Activated CD4-positive, alpha-beta T cell treated with anti-CD3 and anti-CD28 coated beads for 4 hours (primary cell): ENCODE measurements at places on chromosomes 4 and X.

DNA sequence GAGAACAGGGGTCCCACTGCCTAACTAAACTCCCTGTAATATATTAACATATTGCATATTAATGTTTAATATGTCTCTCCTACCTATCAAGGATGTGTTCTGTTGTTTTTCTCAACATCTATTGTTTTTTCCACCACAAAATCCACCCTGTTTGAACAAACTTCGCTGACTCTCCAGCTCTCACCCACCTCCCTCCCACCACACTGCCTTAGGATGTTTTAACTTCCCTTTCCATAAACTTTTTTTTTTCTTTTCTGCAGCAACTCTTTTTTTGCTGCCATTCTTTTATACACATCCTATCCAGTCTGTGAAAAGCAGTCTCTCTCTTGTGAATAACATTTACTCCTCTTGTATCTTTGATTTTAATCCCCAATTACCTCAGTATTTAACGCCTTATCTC is 226.1 kb downstream of the PCDH7 start:
- no peak for DNase-seq

DNA sequence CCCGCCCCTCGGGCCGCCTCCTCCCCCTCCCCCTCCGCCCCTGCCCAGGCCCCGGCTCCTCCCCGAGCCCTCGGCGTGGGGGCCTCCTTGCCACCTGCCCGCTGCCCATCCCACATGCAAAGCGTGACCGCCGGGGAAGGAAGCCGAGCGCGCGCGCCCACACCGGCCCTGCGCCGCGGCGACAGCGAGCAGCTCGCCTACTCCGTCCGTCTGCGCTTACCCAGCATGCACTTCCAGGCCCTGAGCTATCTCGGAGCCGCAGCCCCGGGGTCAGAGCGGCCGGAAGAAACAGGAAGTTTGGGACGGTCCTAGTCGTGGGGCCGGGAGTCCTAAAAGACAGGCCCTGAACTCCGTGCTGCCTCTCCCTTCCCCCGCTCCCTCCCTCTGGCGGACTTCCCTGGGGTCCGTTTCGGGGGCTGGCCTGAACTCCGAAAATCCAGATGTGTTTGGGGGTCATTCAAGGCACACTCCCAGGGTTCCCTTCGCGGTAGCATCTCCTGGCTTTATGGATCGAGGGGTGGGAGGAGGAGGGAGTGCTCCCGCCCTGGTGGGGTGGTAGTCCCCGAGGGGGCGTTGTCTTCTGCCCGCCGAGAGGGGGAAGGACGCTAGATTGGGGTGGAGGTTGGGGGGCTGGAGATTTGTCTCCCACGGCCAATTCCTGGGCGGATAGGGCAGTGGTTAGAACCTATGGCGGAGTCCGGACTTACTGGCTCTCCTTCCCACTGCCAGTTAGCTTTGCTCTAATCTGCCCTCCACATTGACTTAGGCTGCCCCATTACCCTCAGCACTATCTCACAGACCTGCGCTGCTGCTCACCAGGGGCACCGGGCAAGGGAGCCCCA is 25.0 kb upstream of the BCORL1 start:
- DNase-seq, result peak; percentile 41

GRCh38 chrX:118657413-118657812 is 70.0 kb upstream of the IL13RA1 start:
- no peak for DNase-seq

DNA sequence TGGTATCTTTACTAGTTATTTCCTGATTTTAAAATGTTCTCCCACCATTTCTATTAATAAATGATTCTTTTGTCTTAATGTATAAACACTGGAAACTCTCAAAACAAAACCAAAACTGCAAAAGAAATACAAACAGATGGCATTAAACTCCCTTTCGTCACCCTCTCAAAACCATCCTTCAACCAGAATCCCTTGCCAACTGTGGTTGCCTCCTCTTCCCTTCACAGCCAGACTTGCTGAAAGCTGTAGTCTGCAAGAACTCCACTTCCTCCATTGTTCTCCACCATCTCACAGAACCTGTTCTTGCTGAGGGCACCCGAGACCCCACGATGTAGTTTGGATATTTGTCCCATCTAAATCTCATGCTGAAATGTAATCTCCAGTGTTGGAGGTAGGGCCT is 96.5 kb downstream of the WWC2 start:
- DNase-seq, result no peak

GRCh38 chr4:61375301-61375700 is 175.2 kb downstream of the ADGRL3 start:
- no peak for DNase-seq

DNA sequence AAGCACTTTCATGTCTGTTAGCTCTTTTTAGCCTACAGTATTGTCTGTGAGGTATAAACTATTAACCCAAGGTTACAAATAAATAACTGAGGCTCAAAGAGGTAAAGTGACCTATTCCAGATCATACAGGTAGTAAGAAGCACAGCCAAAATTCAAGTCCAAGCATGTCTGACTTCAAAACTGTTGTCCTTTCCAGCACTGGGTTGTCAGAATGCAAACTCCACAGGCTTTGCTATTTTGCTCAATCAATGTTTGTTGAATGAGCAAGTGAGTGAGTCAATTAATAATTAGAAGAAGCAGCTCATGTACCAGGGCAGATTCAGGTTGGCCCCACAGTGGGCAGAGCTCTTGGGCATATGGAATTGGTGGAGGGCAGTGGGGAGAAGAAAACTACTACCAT is 134.1 kb upstream of the ARHGEF9 start:
- DNase-seq, result no peak

DNA sequence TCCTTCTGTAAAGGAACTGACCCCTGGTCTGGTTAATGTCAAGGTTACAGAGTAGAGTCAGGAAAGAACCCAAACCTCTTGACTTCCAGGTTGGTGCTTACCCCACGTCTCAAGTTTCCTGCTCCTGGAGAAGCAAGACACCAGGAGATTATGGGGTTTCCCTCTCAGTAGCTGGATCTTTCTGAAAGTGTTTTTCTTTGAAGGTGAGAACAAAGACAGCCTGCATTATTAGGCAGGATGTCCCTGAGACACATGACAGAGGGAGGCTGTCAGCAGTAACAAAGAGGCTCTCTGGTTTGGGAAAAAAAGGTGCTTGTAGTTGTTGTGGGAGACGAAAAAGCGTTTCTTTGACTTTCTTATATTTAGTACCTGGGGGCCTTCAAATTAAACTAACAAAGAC is 44.7 kb upstream of the IGFBP7 start:
- DNase-seq, result no peak

GRCh38 chr4:118798658-118799057 is 37.3 kb downstream of the SEC24D start:
- DNase-seq, result no peak

DNA sequence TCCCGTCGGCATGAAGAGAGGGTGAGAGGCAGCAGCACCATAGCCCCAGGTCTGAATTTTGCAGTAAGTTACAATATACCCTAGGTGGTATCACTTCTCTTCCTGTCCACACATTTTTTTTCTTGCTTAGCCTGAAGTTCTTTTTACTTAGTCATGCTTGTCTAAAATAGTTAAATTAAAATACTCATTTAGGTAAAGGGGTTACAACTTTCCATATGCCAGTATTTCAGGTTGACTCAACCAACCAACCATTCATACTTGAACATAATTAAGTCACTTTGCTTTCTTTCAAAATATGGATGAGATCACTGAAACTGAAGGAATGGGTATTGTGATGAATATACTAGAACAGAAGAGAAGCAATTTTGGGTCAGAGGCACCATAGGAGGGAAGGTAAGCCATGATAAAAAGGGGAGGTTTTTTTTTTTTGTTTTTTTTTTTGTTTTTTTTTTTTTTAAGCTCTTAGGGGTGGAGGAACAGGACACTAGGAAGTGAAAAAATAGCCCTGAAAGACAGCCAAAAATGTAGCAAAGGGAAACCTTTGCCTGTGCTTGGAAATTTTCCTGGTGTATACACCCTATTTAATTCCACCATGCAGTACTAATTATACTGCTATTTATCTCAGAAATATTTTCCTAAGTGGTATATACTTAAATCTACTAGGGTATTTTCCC is 41.8 kb downstream of the RPS6KA3 start:
- no peak for DNase-seq

DNA sequence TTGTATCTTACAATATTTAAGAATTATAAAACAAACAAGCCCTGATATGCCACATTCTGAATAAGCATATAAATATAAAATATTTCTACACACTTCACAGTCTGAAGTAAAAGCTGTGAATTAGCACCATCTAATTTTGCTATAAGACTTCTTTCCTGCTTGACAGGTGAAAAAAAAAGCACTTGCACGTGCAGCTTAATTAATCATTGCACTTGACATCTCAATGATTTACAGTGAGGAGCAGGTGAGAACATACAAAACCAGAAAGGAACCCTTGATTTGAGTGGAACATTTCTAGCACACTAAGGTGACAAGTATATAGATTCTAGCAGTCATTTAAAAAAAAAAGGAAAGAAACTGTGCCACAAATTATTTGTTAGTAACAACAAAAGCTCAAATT is 47.9 kb downstream of the CHIC2 start:
- no peak for DNase-seq

DNA sequence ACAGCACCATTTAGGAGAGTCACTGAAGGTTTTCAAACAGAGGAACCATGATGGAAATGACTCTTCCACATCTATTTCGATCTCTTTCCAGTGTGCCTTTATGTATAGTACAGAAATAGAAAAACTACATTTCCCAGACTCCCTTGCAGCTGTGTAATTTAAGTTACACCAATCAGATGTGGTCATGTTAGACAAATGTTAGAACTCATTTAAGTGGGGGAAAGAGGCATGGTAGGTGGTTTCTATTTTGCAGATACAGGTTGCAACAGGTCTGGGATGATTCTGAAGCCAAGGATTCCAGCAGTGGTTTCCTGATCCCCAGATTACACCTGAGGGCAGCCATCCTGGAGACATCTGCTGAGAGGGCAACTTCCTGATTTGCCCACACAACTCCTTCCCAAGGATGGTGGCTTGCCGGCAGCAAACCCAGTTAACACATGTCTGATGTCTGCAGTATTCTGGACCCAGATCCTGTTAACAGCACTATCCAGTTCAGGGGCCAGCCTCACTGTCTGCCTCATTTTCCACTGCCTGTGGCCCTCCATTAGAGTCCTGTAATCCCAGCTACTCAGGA is 38.7 kb upstream of the PDK3 start:
- no peak for DNase-seq

GRCh38 chr4:82643994-82644733 is 82.4 kb upstream of the TMEM150C start:
- DNase-seq, result no peak

DNA sequence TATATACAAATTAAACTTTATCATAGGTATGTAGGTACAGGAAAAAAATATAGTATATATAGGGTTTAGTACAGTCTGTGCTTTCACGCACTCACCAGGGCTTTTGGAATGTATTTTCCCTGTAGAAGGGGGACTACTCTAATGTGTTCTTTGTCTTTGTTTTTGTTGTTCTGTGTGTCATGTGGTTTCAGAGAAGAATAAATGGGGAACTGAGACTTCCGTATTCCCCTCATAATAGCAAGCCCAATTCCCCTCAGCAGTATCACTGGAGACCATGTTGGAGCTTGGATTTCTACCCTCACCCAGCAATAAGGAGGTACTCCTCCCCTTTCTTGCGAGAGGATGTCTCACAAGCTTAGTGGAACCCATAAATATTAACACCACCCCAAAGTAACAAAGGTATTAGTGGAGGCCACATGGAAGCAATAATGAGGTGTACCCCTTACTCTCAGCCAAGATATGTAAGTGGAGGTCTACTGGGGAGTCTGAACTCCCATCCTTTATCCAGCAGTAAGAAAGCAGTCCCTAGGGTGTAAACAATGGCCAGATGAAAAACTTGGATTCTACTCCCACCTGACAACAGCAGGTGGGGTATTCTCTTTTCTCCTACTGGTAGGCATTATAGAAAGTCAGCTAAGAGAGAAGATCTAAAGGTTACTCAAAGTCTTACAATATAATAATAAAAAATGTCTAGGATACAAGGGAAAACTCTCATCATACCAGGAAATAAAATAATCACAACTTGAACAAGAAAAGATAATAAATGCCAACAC is 805.4 kb upstream of the GALNTL6 start:
- no peak for DNase-seq

- no peak for DNase-seq
Measured at GRCh38 chr4:8316911-8317351, 47.4 kb downstream of the HTRA3 start.

DNA sequence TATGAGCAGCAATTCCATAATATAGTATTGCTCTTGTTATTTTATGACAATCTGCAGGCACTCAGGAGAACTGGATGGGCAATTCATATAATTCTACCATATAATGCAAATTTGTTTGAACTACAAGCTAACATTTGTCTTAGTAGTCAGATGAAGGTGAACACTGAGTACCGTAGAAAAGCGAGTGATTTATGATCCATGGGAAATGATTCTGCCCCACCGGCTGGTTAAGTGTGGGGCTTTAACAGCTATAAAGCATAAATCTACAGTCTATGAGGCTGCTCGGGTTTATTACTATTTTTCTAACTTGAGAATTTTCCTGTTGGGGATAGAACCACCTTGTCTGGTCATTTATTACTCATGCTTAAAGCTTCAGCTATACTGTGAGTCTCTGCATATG is 275.5 kb downstream of the PCDH10 start:
- DNase-seq, result no peak

- no peak for DNase-seq
Measured at GRCh38 chr4:154329939-154330338, 161.7 kb downstream of the DCHS2 start.

DNA sequence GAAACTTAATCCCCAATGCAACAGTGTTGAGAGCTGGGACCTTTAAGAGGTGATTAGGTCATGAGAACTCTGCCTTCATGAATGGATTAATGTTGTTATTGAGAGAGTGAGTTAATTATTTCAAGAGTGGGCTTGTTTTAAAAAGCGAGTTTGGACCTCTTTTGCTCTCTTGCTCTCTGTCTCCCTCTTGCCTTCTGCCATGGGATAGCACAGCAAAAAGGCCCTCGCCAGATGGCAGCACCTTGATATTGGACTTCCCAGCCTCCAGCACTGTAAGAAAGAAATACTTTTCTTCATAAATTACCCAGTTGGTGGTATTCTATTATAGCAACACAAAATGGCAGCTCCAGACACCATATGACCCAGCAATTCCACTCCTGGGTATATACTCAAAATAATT is 7.0 kb upstream of the ATP6AP2 start:
- DNase-seq, result peak; percentile 16

DNA sequence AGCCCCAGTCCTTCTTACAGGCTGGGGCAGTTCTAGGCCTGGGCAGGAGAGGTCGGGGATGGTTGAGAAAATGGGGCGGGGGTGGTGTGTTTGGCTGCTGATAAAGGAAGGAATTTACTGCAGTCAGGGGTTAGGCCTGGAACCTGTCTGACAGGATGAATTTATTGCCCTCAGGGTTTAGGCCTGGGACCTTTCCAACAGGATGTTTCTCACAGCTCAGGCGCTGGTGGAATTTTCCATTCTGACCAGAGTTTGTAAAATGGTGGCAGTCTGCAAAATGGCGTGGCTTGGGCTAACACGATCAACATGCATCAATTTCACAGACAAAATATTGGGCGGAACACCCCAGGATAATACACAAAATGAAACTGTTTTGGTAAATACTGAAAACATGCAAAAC is 83.5 kb upstream of the SPIN4 start:
- no peak for DNase-seq

- DNase-seq, result no peak
Measured at GRCh38 chr4:52032005-52032404, 6.1 kb downstream of the SGCB start.
